ENCODE measurements at places on chromosomes 13 and 19. TPM values are rescaled to one million over a fixed set of nuclear protein-coding genes. Genes with fewer than 3 reads are reported as not detected.

Gene RAB4B
- total RNA-seq: 7.7 TPM

Gene TSSK6
- total RNA-seq: 0.45 TPM

Gene ZSCAN4
- total RNA-seq: not detected

Gene ATP4A
- total RNA-seq: not detected

Gene CYP2B6
- total RNA-seq: not detected

Gene URAD
- not detected for total RNA-seq

Gene GFY
- not detected for total RNA-seq

Measured in endothelial cell of coronary artery (primary cell).